ENCODE measurements at places on chromosomes 6 and 20.

DNA sequence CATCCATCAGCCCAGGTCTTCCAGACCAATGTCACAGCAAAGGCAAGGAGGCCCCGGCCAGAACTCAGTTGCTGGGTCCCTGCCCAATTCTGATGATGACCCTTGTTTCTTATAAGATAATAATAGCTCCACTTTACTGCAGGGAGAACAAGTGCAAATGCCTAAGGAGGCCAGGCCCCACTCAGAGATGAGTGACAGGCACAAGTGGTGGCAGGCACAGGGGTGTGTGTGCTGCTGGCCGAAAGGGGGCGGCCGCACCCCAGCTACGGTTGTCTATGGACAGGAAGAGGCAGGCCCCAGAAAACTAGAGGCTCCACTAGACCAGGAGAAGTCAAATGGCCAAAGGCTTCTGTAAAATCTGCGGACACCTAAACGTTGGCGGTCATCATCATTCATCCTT is 28.6 kb downstream of the GNAS-AS1 start:
- no peak for DNase-seq

DNA sequence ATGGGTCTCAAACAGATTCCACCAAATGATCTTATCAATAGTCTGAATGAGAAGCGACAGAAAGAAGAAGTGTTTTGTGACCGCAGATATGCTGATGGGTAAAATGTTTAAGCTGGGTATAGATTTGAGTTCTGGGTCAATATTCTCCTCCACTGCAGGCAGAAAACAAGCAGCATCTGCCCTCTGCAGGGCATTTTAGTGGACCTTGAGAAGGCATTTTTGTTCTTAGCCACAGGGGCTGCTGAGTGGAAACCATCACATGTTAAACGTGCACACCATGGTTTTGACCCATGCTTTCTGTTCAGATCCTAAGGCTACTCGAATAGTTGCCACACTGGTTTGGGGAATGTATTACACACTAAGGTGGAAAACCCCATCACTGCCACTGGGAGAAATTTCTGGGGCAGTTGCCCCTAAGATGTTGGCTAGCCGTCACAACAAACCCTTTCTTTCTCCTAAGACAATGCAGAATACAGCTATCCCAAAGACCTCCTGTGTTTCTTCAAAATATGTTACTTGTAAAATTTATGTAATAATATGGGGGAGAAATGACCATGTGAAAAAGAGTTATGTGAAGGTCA is 5.5 kb downstream of the POU3F2 start:
- no peak for DNase-seq

GRCh38 chr6:3610206-3610605 is 141.3 kb downstream of the PXDC1 start:
- DNase-seq = no peak

DNA sequence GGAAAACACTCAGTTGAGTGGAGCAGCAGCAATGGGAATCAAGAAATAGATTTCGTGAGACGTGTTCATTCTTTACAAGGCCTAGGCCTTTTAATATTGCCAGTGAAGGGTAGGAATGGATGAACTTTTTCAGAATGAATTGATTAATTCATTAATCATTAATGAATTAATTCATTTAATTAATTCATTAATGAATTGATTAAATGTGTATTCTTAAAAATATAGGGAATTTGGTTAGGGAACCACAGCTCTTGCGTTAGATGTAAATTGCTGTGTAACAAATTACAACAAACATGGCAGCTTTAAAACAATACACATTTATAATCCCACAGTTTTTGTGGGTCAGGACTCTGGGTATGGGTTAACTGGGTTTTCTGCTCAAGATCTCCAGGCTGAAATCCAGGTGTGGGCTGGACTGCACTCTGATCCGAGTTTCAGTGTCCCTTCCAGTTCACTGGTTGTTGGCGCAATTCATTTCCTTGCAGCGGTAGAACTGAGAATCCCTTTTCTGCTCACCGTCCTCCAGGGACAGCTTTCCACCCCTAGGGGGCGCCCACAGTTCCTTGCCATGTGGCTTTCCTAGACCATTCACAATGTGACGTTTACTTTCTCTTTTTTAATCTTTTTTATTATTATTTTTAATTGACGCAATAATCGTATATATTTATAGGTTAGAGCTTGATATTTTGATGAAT is 32.8 kb upstream of the BCAS1 start:
- peak; percentile 90 for DNase-seq

DNA sequence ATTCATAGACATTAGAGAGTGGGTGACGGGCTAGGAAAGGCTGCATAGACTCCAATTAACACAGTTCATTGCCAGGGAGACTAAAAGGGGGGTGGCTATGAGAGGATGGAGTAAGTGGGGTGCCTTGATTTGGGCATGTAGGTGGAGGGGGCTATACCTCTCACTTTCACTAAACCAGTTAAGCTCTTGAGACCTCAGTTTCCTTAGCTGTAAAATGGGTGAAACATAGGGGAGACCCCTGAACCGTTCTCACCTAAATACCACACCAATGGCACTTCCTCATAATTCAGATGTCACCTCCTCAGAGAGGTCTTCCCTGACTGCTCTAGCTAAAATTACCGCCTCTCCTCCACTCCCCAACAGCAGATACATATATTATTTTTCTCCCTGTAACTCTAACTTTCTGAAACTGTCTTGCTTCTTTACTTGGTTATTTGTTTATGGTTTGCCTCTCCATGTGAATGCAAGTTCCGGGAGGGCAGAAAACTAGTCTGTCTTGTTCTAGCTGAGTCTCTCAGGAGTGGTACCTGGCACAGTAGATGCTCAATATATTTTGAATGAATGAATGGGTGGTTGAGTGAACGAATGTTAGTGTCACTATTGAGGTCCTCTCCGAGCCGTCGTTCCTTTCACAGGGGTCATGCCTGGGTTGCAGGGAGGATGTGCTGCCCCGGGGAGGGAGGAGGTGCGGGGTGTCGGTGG is 615 bp upstream of the EYA2 start:
- no peak for DNase-seq

Data from right cardiac atrium (tissue), 5 donors.